ENCODE measurements at places on chromosomes 2 and 18.

GRCh38 chr2:234493796-234494195, 3.1 kb downstream of the ARL4C start:
- DNase-seq: no peak

GRCh38 chr2:86298411-86299390, 38.7 kb downstream of the REEP1 start:
- no peak for DNase-seq

DNA sequence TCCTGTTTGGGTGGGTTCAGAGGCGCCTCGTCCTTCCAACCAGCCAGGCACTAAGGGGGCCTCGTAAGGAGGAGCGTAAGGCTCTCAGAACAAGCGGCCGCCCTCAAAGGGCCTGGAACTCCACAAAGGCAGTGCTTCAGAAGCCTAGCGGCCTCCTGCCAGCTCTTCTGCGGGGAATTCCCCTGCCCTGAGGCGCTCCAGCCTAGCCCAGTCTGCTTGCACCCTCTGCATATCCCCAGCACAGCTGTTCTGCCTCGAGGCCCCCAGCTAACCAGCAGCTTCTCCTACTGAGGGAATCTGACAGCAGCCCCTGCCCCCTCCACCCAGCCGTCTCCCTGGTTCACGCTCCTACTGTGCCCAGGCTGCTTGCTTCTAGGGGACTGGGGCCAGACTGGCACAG, 265.9 kb downstream of the TFCP2L1 start:
- DNase-seq: no peak

DNA sequence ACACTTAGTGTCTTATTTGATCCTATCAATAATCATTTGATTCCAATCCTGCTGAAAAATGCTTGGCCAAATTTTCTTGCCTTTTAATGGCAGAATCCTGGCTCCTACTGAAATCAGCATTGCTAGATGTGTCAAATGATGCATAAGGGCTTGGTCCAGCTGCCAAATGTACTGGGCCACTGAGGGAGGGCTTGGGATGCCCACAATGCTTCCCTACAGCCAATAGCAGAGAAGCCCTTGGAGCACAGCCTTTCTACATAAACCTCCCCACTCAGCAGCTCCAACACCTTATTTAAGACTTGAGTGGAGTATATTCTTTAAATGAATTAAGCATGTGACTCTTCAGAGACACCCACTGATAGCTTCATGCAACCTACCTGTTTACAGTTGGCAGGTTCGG, 3.6 kb downstream of the ALK start:
- no peak for DNase-seq

DNA sequence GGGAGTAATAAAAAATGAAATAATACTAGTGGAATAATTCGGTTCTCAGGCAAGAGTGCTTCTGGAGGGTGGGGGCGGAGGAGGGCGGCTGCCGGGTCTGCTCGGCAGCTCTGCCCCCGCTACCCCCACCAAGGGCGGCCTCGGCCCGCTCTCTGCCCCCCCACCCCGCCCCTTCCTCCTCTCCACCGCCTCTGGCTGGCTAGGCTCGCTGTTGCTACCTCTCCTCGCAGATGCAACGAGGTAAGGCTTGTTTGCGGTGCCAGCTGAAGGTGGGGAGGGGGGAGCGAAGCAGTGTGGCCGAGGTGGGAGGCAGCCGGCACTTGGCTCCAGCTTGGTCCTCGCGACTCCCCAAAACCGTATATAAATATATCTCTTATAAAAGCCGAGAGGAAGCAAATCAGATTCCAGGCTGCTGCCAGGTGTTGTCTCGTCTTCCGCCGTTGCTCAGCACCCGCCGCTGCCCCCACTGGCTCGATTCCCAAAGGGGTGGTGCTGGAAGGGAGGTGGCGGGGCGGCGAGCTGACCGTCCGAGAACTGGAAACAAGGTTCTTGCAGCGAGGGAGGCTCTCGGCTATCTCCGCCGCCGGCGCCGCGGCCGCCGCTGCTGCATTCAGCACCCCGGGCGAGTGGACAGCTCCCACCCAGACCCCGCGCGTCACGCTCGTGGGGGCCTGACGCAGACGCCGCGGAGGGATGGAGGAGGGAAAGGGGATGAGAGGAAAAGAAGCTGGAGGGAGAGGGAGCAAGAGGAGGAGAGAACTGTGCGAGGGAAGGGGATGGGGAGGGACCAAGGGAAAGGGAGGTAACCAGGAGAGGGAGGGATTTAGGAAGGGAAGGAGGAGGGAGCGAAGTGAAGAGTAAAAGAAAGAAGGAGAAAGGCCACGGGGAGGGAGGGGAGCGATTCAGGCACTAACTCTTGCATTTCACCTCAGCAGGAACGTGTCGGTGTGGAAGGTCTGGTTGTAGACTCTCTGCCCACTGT, at the start of gene MARCHF4:
TSS of gene MARCHF4 (minus strand) at position 763 of the 982 bp plus-strand sequence. CDS start 2,223 bp downstream, outside the sequence.
- DNase-seq: peak; percentile 55

Measured in suppressor macrophage treated with lipopolysaccharide for 4 hours (primary cell).